ENCODE measurements at places on chromosomes 12 and 14.

DNA sequence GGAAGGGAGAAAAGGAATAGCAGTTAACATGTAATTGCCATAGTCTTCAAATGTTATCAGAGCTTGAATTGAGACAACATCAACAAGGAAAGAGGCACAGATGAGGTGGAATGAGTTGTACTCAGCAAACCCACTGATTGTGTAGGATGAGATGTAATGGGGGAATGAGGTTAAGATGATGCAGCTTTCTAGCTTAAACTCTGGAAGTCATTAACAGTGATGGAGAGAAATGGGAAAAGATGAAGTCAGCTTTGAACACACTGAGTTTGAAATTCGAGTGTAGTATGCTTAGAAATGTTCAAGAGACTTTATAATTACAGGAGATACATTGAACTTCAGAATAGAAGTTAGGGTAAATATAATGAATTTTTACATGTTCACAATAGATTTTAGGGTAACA, 106.9 kb downstream of the PRKD1 start:
- DNase-seq = no peak

GRCh38 chr12:57576613-57577160, 14.3 kb upstream of the PIP4K2C start:
- no peak for DNase-seq

- DNase-seq = no peak
Observed at GRCh38 chr14:101464984-101465794, 96.1 kb upstream of the DIO3 start.

DNA sequence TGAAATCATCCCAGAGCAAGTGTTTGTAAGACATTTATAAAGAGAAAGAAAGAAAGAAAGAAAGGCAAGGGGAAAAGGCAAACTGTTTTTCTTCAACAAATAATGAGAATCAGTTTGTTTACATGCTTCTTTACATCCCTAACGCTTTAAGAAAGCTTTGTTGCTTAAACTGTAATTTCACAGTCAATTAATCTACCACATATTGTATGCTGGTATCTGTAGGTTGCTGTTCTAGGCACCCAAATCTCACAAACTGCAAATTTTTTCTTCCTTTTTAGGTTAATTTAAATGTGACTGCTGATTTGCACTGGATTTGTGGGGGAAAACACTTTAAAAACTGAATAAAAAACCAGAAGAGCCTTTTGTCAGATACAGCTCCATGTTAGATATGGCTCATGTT, 384.2 kb downstream of the ATP23 start:
- no peak for DNase-seq

DNA sequence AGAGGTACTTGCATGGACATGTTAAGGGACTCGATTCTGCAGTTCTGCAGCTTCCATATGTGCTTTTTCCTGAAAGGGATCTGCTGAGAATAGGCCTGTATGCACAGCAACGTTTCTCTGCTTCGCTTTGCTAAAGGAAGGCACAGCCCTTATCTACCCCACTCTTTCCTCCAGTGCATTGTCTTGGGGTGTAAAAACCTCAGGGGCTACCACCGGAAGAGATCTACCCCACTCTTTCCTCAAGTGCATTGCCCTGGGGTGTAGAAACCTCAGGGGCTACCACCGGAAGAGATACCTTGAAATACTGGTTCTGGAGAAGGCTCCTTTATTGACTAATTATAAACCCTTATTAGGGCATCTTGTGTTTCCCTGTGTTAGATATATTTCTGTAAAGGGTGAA, 52.9 kb downstream of the SEL1L start:
- no peak for DNase-seq

- DNase-seq = no peak
Observed at GRCh38 chr12:97312570-97313135, 150.0 kb upstream of the RMST start.

DNA sequence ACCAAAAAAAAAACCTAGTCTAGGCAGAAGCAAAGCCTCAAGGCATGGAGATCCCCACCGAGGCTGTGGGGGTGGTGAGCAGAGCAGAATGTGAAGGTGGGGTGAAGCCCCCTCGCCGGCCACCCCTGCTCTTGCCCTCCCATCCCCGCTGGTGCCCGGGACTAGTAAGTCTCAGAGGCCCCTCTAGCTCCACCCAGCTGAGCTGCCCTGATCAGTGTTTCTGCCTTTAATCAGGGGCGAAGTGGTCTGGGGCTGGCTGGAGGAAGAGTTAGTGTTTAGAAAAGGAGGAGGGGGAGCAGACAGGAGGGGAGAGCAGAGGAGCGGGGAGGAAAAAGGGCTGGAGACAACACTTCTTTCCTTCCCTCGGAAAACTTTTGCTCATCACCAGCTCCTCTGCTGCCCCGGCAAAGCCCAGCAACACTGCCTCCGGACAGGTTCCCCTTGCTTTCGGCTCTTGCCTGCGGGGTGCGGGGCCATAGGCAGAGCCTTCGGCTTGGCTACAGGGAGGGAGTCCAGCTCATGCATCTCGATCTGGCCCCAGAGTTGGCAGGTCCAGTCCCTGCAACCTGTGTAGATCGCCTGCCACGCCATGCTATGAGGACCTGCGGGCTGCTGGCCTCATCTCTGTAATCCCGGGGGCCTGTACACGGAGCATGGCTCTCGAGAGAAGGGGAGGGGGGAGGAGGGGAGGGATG, 3.4 kb upstream of the DLK1 start:
- DNase-seq = no peak

Data from activated effector memory CD4-positive, alpha-beta T cell treated with Interleukin-2 at 50 U/mL for 16 hours (primary cell).